CD4-positive, alpha-beta memory T cell (primary cell): ENCODE measurements at places on chromosomes 7 and 10. TPM values are rescaled to one million over a fixed set of nuclear protein-coding genes. Genes with fewer than 3 reads are reported as not detected.

DNA sequence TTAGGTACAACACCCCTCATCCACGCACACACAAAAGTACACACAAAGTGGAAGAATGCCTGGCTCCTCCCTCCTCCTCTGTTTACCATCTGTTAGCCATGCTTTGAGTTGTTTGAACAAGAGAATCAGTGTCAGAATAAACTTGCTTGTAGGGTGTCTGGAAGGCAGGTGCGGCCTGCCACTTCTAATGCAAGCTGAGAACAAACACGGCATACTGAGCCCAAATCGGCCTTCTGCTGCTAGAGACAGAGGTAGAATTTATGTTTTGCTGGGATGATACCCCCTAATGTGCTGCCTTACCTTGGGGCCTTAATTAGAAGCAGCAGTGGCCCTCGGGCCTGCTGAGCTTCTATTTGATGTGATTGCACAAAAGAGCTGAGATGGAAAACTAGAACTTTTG, 24.9 kb upstream of the FAM180A start:
- H3K27ac ChIP-seq = no peak overlapping the region
- no peak overlapping the region for H3K4me3 ChIP-seq
- no peak for DNase-seq
- no peaks in the 10 kb centered on the region for H3K27me3 ChIP-seq

- no peak overlapping the region for H3K27ac ChIP-seq
- H3K4me3 ChIP-seq = no peak overlapping the region
- no peaks in the 10 kb centered on the region for H3K4me1 ChIP-seq
These were observed 168.5 kb downstream of the NOC3L start for GRCh38 chr10:94194256-94194655.

Gene LRCH4
- 412 TPM for total RNA-seq

Gene CHAT
- total RNA-seq = not detected

DNA sequence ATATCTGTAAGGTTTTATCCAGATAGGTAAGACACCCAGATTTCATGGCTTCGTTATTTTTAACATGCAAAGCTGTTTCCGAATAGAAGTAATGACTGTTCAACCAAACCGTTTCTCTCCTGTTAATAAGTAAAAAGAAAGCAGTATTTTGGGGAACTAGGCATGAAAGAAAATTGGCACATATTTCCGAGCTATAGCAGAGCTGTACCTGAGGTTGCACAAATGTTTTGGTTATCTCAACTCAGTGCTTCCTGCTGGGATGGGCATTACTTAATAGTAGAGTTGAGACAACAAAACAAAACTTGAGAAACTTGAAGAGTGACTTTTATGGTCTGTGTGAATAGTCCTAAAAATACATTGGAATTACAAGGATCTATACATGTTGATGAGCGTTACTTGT, 564.3 kb upstream of the SORCS1 start:
- H3K27ac ChIP-seq = no peak overlapping the region
- no peaks in the 10 kb centered on the region for H3K36me3 ChIP-seq
- H3K4me1 ChIP-seq = no peaks in the 10 kb centered on the region
- DNase-seq = no peak
- H3K27me3 ChIP-seq = no peaks in the 10 kb centered on the region

Gene TEX47
- not detected for total RNA-seq
